ENCODE measurements at places on chromosomes 3 and 15.

DNA sequence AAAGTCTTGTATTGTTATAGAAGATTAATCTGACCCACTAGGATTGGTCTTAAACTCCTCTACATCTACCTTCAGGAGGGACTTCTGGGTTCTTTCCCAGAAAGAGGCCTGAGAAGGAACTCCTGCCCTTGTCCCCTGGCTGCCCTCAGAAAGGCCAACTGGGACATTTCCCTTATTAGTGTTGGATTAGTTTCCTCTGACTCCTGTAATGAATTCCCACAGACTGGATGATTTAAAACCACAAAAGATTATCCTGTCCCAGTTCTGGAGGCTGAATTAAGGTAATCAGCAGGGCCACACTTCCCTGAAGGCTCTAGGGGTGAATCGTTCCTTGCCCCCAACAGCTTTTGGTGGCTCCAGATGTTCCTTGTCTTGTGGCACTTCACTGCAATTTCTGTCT lies 102.8 kb upstream of the NMNAT3 start:
- DNase-seq, result no peak

- DNase-seq, result no peak
Measured at GRCh38 chr3:45218578-45219390, 7.3 kb downstream of the TMEM158 start.

GRCh38 chr15:57015897-57016296 lies 97.5 kb downstream of the TCF12 start:
- DNase-seq, result no peak

DNA sequence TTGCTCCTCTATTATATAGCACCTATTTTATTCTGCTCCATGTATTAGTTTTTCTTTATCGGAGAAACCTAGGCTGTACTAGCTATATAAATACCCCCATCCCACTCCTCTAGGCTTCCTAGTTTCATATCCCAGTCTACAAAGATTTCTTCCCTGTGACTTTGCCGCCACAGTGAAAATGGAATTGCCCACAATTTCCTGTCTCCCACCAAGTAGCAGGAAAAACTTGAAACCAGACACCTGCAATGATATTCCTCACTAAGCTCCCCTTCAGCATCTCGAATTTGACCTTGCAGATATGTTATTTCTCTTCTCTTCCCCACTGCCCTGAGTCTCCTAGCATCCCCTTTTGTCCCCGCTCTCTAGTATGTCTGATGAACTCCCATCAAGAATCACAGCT lies 685.8 kb upstream of the CCDC54 start:
- no peak for DNase-seq

GRCh38 chr15:56337084-56337725 lies 28.0 kb upstream of the TEX9 start:
- DNase-seq, result no peak

DNA sequence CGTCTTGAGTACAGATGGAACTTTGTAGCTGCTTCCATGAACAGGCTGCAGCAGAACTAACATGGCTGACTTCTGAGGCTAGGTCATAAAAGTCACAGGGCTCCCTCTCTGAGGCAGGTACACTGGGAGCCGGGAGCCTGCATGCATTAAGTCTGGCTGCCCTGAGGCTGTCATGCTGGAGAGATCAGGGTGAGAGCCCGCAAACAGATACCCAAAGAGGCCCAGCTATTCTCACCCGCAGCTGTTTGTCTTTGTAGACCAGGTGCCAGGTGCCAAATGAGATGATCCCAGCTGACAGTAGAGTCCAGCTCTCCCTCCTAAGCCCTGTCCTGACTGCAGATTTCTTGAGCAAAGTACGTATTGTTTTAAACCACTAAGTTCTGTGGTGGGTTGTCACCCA lies 8.6 kb upstream of the SLCO3A1 start:
- no peak for DNase-seq

- DNase-seq, result peak; percentile 4
Measured at GRCh38 chr3:87173776-87174175, 53.3 kb upstream of the CHMP2B start.

DNA sequence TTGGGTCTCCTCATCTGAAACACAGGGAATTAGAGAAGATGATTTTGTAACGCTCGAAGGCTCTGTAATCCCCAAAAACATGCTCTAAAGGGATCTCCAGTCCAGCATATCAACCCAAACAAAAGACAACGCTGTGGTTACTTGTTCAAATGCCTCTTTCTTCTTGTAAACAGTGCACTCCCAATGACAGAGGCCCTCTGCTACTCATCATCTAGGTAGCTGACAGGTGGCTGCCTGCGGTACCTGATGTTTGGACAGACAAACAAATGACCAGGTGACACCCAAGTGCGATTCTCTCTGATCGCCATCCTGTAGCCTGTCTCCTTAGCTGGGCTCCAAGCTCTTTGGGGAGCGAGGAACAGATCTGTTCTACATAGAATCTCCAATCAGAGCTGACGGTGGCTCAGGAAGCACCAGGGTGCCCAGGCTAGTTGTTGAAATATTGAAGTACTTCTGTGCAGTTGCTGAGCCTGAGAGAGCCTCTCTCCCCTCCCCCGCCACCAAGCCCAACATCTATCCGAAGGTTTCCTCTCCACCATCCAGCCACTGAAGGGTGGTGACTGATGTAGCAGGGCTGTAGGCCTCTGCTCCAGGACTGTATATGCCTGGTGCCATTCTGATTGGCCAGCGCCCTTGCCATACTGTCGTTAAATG lies 238.7 kb downstream of the XXYLT1 start:
- no peak for DNase-seq

DNA sequence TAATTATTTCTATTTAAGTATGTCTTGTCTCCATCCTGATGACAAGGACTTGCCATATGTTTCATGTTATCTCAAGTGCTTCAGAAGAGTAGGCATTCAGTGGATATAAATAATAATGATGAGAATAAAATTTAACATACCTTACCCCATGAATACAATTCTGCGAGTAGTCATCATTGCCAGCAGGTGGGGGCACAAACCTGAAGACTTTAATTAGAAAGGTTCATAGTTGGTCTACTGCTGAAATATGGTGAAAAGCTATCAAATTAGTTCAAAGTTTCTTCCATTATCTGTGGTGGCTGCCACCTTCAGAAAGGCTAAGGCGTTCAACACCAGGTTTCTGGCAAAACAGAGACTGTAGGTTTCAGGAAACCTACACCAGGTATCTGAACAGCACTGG lies 100.9 kb downstream of the P3H2 start:
- DNase-seq, result no peak

DNA sequence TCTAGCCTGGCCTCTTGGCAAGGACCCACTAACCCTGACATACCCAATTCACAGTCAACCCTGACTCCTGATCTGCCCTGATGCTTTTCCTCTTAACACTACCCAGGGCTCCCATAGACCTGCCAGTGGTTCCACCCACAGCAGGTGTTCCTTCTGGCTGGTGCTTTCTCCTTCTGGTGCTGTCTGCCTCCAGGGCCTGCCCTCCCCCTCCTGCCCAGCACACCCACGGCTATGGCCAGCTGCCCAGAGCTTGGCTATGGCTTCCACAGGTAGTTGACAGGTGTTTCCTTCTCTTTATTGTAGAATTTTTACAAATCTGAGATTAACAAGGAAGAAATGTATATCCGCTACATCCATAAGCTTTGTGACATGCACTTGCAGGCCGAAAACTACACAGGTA lies 46.5 kb upstream of the MANF start:
- DNase-seq, result no peak

- peak; percentile 44 for DNase-seq
Measured at GRCh38 chr3:72310419-72311380, 525.8 kb upstream of the PROK2 start.

GRCh38 chr3:115469649-115470048 lies 153.7 kb upstream of the GAP43 start:
- DNase-seq, result no peak

GRCh38 chr3:103963599-103963998 lies 1403.1 kb upstream of the ALCAM start:
- no peak for DNase-seq

DNA sequence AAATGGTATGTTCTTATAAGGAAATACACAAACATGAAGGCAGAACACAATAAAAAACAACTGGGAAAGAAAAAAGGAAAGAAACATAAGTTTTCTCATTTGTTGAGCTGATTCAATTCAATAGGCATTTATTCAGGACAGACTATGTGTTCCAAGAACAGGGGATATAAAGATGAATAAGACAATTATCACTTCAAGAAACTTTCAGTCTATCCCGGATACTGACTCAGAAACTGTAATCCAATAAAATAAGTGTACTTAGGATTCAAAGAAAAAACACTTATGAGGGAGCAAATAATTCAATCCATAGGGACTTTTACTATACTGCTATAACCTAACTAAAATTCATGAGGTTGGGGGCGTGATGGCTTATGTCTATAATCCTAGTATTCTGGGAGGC lies 3.5 kb upstream of the POPDC2 start:
- no peak for DNase-seq

- no peak for DNase-seq
Measured at GRCh38 chr3:177607589-177607988, 410.3 kb upstream of the TBL1XR1 start.

- DNase-seq, result no peak
Measured at GRCh38 chr3:4314688-4315087, 11.5 kb downstream of the SETMAR start.

GRCh38 chr3:192262001-192262400 lies 465.3 kb downstream of the FGF12 start:
- no peak for DNase-seq

- DNase-seq, result no peak
Measured at GRCh38 chr3:18127859-18128681, 297.1 kb downstream of the SATB1 start.

GRCh38 chr3:171797265-171797679 lies 13.0 kb downstream of the PLD1 start:
- no peak for DNase-seq

DNA sequence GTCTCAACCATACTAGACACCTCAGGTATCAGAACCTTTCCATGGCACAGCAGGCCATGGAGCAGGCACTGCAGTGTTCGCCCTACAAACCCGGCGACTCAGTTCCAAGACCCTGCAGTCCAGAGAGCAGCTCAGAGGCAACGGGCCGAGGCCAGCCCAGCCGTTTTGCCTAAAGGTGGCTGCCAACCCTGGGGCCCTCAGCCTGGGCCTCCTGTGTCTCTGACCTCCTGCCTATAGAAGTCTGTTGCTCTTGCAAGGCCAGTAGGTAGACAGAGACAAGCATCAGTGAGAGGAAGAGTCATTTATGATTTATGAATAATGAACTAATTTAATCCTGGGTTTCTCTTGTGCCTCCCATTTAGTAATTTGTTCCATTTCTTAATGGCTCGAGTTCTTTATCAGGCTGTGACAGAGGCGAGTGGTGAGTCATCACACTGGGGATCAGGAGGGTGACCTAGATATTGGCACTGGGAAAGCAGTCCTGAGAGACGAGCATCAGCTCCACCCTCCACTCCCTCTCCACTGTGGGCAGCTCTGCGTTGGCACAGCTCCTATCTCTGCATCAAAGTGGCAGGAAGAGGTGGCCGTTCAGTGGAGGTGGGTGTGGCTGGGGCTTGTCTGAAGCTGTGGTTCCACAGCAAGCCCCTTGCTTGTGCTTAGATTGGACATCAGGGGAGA lies 79.8 kb downstream of the ABHD5 start:
- DNase-seq, result peak; percentile 15

Measured in bone marrow (tissue), 2 donors.